ENCODE measurements at places on chromosomes 5 and 9.
A peak's percentile ranks its signal among the peaks of the same experiment; 100 is the strongest.

- no peak for DNase-seq
These were observed 61.4 kb upstream of the RANBP6 start for GRCh38 chr9:6076851-6077250.

DNA sequence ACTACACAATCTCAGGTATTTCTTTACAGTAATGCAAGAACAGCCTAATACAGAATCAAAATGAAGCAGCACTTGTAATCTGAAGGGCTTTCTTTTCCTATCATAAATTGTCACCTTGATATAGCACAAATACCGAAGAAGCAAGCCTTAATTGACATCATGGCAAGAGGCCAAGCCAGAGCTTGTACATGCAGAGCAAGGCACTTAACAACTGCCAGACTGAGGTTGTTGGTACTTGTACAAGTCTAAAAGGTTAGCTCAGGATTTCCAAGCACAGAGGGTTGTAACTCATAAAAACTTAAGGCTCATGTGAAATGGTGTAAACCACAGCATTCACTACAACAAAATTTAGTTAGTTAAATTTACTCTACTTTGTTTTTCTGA lies 158.8 kb upstream of the SPEF2 start:
- no peak for DNase-seq

GRCh38 chr5:36273809-36274526 lies 27.7 kb downstream of the RANBP3L start:
- DNase-seq, result no peak

DNA sequence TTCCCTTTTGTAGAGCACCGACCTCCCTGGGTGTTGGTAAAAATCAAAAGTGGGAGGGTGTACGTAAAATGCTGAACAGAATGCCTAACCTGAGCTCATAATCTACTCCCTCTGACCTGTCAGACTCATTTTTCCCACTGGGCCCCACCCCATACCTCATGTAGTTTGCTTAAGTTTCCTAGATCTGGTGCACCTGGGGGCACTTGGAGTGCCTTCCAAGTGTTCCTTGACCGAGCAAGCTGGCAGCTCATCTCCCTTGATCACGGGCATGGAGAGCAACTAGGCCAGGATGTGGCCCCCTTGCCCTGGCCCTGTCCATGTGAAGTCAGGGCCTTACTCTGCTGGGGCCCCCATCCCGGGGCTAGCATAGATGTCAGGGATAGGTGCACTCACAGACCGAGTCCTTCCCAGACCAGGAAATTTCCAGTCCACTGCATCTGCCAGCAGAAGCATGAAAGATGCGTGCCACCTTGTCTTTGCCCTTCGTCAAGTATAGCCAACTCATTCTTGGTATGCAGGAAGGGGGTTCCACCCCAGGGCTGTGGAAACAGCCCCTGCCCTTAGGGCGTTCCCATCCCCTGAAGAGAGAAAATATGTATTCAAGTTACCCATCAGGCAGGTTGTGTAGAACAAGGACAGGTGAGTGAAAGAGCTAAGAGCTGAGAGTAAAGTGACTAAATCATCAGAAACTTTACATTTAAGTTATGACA lies 41.9 kb downstream of the SLC22A5 start:
- no peak for DNase-seq

DNA sequence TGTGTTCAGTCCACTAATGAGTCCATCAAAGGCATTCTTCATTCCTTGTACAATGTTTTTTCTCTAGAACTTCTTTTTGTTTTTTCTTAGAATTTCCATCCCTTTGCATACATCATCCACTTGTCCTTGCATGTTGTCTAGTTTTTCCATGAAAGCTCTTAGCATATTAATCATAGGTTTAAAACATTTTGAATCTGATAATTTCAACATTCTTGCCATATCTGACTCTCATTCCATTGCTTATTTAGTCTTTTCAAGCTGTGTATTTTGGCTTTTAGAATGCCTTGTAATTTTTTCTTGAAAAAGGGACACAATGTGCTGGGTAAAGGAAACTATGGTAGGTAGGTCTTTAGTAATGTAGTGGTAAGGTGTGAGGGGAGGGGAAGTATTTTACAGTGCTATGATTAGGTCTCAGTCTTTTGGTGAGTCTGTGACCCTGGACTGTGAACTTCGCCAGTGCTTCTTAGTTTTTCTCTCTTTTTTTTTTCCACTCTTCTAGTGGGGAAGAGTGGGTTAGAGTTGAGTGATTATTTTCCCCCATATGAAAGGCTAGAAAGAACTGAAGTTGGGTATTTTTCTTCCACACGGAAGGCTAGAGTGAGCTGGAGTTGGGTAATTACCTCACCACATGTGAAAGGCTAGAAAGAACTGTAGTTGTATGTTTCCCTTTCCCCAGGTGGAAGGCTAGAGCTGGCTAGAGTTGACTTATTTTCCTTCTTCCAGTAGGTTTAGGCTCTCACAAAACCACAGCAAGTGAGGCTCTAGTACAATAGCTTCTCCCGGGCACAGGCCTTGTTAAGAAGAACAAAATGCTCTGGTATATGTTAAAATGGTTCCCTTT lies 172.1 kb downstream of the SNX18 start:
- DNase-seq, result no peak

DNA sequence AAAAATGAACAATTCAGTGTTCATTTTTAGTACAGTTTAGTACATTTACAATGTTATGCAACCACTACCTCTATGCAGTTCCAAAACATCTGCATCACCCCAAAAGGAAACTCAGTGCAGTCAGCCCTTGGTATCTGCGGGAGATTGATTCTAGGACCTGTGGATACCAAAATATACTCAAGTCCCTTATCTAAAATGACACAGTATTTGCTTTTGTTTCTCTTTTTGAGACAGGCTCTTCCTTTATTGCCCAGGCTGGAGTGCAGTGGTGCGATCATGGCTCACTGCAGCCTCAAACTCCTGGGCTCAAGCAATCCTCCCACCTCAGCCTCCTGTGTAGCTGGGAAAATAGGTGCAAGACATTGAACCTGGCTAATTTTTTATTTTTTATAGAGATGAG lies 114.0 kb downstream of the PIP5K1B start:
- DNase-seq, result no peak

DNA sequence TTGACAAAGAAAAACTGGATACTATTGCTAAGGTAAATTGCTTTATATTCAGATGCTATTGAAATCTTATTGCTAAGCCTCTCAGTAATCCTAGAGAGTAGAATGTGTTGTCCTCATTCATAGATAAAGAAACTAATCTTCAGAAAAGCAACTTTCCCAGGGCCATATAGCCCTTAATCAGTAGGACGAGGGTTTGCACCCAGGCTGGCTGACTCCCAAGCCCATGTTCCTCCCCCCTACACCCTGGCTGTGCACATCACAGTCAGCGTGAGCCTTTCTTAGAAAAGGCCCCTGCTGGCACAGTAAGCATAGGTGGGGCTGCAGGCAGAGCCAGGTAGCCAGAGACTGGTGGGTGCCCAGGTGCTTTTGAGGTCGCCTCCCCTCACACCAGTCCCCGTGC lies 15.8 kb upstream of the GLIPR2 start:
- no peak for DNase-seq

DNA sequence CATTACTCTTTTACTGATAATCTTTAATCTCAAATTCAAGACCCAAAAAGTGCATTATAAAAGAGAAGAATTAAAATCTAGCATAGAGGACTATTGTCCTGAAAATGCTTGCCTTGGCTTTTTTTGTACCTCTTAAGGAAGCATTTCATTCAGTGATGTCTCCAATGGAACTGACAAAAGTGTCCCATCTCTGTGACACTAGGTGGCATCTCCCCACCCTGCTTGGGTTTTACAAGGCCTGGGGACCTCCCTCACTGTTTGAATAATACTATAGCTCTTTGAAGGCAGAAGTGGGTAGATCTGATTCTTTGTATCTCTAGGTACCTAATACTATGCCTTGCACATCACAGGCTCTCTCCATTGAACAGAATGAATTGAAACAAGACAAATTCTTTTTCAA lies 180.6 kb downstream of the EPB41L4A start:
- DNase-seq, result no peak

DNA sequence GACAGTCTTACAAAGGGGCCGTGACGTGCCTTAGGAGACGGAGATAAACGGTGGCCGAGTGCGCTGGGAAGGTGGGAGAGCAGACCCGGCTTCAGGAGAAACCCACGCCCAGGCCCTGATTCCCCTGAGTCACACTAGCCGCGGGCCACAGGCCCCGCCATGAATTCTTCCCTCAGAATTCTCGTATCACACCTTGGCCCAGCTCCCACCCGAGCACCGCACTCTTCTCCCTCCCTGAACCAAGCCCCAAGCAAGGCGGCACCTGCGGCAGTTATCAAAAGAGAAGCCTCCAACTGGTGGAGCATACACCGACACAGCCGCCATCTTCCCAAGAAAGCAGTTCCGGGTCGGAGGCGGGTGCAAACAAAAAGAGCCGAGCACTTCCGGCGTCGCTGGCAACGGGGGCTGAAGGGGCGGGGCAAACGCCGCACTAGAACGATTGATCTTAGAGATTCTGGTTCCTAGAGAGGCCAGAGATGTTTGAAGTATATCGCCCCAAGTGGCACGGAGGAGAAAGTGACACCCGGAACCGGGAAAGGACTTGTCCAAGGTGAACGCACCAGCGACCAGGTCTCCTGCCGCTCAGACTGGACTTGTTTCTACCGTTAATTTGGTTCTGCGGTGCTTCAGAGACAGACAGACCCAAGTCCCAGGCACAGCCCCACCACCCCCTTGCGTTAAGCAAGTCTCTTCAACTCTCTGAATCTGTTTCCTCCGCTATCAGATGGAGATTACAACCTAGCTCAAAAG lies at the start of gene PSMB7:
Gene PSMB7 (minus strand): TSS at position 341 of the 750 bp plus-strand sequence. CDS start 17 bp downstream, at position 324.
- peak; percentile 90 for DNase-seq

DNA sequence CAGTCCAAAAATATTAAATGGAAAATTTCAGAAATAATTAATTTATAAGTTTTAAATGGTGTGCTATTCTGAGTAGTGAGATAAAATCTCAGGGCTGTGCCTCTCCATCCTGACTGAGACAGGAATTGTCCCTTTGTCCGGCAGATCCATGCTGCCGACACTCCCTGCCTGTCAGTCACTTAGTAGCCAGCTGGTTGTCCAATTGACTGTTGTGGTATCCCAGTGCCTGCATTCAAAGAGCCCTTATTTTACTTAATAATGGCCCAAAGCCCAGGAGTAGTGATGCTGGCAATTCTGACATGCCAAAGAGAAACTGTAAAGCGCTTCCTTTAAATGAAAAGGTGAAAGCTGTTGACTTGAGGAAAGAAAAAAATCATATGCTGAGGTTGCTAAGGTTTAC lies 157.5 kb downstream of the ENC1 start:
- DNase-seq, result no peak

GRCh38 chr9:27280860-27281259 lies 16.1 kb downstream of the EQTN start:
- DNase-seq, result no peak

GRCh38 chr5:114010362-114010761 lies 351.5 kb upstream of the KCNN2 start:
- peak; percentile 8 for DNase-seq

DNA sequence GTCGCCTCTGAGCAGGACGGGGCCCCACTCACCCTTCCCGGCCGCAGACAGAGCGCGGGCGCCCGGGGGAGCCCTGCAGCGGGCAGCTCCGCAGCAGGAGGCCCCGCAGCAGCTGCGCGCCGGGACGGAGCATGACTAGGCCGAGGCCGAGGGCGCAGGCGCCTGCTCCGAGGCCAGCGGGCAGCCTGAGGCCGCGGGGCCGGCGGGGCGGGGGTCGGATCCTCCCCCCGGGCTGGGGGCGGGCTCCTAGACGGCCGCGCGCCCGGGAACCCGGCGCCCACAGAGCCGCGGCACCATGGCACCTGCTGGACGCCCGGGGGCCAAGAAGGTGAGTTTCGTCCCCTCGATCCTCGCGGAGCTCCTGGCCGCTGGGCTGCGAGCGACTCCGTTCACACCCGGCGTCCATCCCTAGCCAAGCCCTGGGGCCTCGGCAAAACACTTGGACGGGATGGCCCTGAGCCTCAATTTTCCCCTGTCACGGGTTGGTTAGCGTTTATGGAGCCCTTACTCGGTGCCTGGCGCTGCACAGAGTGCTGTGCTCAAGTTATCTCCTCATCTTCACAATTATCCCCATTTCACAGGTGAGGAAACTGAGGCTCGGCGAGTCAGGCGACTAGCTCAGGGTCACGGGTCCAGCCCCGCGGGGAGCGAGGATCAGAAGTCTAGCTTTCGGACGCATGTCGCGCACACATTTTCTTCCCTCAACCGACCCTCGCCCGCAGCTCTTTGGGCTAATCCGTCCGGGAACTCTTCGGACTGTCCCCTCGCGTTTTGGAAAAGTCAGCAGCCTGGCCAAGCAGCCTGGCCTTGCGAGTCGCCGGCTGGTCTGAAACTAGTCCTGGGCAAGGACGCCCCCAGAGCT lies at the start of the genes BHMT2 and DMGDH:
Gene BHMT2 (plus strand): TSS at position 280 of the 862 bp plus-strand sequence. CDS start 16 bp downstream, at position 296.
Gene DMGDH (minus strand): TSS at position 187 of the 862 bp plus-strand sequence. CDS start 54 bp downstream, at position 133.
- DNase-seq, result peak; percentile 39

- no peak for DNase-seq
These were observed 85.1 kb downstream of the MED27 start for GRCh38 chr9:131994364-131995125.

- DNase-seq, result peak; percentile 63
These were observed 43.1 kb downstream of the NDFIP1 start for GRCh38 chr5:142151436-142152383.

- DNase-seq, result no peak
These were observed 67.2 kb downstream of the DMRT1 start for GRCh38 chr9:908536-909205.

DNA sequence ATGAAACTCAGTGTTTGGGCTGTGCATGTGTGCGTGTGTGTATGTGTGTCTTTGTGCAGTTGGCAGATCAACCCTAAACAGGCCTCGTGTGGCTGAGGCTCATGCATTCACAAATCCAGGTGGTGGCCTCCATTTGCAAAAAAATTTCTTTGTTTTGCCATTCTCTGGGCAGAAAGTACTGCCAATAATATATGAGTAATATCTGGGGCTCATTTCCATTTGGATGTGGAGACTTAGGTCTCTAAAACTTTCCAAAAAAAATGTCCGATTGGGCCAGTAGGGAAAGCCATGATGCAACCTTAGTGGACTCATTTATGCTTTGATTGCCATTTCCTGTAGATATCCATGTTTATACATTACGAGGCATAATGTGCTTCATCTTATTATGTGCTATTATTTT lies 77.9 kb upstream of the RPS23 start:
- DNase-seq, result no peak

DNA sequence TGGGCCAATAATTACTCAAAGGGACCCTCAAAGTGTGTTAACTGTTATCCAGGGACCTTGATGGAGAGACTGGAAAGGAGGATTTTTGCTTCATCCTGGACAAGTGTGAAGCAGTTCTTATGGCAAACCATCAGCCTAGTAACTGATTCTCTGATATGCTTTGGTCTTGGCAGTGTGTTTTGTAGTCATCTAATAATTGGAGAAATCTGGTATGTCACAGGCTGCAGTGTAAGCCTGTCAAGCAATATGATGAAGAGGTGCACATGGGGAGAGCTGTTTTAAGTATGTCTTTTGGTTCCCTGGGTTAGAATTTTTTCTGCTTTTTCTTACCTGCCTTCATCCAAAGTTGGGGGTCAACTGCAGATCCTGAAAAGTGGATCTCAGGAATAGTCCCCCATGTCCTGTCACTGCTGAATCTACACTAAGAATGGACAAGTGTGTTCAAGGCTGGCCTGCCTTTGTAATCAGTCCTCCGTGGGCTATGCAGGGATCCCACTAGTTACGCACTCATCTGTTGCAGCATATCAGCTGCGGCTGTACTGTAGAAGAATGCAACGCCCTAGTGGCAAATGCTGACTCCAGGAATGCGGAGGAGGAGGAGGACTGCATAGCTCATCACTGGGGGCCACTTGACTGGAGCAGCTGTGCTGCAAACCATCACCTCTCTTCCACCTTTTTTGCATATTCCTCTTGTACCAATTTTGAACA lies 1.9 kb downstream of the SPTAN1 start:
- peak; percentile 87 for DNase-seq
